CD4-positive, alpha-beta T cell treated with Interleukin-10 for 1 hour (primary cell): ENCODE measurements at places on chromosomes 1 and 21.
A peak's percentile ranks its signal among the peaks of the same experiment; 100 is the strongest.

DNA sequence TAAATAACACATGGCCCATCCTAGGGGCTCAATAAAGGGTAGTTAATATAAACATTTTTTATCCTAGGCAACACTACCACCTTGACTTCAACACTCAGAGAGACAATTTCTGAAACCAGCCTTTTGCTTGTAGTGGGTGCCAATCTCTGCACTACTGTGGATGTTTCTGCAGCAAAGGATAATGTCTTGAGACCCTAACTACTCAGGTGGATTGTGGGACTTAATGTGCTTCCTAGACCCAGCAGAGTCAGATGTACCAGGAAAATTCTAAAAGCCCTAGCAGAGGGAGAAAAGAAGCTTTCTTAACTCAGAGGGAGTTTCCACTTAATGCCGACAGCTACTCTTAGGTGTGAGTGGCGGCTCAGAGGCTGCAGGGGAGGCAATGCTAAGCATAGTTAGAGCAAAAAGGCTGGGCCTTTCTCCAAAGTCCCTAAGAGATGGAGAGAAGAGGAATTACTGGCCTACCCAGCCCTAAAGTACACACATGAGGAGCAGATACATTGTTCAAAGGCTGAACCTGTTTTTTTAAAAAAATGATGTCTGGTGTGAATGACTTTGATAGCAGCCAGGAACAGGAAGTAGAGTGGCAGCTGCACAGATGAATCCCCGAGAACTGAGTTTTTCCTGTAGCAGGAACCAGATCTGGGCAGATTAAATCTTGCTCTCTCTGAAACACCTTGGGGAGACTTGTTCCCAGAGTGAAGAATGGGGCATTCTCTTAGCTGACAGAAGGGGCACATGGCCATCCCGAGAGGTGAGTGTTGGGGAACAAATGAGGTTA is 33.5 kb upstream of the ABCD3 start:
- peak; percentile 7 for DNase-seq

GRCh38 chr1:8438489-8438888 is 120.6 kb downstream of the SLC45A1 start:
- DNase-seq = no peak

DNA sequence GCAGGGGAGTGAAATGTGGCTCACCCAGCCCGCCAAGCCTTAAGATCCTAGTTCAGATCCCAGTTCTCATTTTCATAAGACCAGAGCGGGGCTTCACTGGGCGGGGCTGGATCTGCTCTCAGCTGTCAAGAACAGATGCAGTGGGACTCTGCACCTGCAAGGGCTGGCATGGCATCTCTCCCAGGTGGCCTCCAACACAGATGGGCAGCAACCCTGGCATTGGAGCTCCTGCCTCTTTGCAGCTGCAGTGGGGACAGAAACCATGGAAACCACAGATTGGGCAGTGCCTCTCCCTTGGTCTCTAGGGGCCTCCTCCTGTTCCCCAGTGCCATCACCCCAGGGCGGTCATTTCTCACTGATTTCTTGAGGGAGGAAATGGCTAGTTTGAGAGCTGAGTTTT is 267.7 kb downstream of the PRDM2 start:
- no peak for DNase-seq

GRCh38 chr1:22248746-22249145 is 105.8 kb upstream of the WNT4 start:
- DNase-seq = no peak

DNA sequence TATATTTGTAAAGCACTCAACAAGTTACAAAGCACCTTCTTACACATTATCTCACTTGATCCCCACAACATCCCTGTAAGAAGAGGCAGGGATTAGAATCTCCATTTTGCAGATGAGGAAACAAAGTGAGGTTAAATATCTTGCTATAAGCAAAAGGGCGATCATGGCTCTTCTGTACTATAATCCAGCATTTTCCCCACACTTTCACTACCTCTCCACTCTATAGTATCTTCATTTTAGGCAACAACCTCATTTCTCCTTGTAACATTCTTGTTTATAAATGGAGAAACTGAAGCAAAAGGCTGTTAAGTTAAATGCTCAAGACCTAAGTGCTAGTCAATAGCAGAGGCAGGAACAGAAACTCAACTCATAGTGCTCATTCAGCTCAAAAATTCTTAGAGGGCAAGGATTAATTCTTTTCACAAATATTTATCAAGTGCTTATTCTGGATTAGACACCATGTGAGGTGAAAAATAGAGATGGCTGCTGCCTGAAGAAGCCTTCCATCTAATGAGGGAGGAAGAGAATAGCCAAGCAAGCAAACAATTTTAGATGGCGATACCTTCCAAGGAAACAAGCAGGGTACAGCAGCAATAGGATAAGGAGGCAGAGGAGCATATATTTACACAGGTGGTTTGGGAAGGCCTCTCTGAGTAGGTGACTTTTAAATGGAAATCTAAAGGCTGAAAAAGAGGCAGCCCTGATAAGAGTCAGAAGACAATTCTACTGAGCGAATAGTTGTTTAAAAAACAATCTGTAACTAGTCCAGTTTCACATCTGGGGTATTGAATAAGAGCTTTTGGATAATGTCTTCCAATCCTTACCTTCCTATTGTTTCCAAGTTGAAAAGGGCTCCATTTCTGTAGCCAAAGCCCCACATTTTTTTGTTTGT is 3.5 kb downstream of the ERRFI1 start:
- DNase-seq = no peak

DNA sequence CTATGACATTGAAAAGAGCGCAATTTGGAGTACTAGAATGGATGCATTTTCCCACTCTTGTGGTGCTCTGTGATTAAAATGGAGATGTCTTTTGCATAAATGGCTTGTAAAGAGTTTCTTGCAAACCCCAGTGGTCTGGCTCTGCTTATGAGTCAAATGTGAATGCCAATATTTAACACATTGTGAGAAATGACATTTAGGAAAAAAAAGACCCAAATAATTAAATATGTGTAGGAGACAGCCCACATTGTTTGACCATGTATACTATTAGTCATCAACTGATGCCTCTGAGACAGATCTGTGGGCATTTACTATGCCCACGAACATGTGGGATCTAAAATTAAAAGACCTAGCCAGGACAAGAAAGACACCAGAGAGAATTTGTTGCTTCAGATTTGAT is 22.2 kb upstream of the RUNX1 start:
- DNase-seq = no peak

GRCh38 chr21:32389337-32390015 is 3.3 kb downstream of the URB1 start:
- DNase-seq = no peak

DNA sequence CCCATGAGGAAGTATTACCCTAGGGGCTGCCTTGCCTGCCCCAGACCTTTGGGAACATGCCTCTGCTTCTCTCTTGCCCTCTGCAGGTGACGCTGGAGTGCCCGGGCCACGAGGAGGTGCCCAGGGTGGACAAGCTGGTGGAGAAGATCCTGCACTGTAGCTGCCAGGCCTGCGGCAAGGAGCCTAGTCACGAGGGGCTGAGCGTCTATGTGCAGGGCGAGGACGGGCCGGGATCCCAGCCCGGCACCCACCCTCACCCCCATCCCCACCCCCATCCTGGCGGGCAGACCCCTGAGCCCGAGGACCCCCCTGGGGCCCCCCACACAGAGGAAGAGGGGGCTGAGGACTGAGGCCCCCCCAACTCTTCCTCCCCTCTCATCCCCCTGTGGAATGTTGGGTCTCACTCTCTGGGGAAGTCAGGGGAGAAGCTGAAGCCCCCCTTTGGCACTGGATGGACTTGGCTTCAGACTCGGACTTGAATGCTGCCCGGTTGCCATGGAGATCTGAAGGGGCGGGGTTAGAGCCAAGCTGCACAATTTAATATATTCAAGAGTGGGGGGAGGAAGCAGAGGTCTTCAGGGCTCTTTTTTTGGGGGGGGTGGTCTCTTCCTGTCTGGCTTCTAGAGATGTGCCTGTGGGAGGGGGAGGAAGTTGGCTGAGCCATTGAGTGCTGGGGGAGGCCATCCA is 7.8 kb upstream of the HTR6 start:
- no peak for DNase-seq

- no peak for DNase-seq
These were observed 717.5 kb downstream of the RWDD3 start for GRCh38 chr1:95951371-95952102.

DNA sequence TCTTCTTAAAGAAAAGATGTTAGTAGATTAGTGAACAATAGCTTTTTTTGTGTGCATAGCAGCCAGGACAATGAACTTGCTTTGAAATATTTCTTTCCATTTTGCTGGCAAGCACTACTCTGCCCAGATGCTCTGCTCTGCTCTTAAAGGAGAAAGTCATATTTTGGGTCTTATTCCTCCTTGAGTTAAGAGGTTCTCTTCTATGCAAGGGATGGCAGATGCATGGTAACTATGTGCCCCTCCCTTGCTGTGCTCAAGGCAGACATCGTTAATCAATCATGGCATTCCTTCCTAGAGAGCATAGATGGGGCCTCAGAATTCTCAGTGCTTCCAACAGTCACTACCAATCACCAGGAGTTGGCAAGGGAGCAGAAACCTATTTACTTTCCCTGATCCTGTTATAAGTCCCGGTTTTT is 27.6 kb downstream of the NIPAL3 start:
- DNase-seq = no peak

DNA sequence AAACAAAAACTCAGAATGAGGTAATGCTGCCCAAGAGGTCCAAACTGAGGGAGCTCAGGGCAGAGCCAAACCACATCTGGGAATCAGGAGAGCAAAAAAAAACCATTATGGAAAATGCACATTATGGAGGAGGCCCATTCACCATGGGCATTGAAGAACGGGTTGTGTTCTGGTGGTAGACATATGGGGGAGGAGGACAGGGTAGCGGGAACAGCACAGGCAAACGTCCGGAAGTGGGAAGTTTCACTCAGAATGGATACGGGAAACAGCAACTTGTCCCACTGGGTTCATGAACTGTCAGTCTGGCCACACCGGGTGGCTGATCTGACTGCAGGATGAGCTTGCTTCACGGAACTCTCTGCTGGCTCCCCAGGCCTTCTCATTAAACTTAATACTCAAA is 139.7 kb downstream of the RRAGC start:
- no peak for DNase-seq

DNA sequence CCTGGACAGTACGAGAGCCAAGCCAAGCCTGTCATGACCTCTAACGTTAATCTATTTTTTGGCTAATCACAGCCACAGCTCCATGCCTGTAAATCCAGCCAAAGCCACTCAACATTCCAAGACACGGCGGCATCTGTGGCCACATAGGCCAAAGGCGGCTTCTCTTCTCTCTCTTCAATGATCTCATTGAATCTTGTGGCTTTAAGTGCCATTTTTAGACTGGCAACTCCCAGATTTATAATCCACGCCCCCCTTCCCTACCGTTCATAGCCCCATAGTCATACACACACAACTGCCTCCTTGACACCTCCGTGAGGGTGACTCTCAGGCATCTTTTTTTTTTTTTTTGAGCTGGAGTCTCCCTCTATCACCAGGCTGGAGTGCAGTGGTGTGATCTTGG is 5.7 kb upstream of the SELENON start:
- DNase-seq = no peak

DNA sequence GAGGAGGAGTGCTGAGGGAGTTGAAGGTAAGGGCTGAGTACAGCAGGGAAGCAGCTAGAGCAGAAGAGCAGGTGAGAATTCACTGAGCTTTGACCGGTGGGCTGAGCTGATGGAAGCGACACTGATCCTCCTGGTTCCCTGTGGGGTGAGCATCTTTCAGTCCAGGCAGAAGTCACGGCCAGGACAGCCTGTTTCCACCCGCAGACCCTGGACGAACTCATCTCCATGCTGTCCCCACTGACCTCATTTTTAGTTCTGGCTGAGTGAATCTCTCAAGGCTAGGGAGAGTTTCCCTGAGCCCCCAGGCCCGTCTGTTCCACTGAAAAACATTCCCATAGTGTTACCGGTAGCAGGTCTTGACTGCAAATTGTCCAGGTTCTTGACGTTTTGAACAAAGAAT is 31.5 kb downstream of the FAM163A start:
- no peak for DNase-seq

- no peak for DNase-seq
These were observed 181.6 kb downstream of the KIF26B start for GRCh38 chr1:245336149-245336983.

- DNase-seq = peak; percentile 85
These were observed 46.4 kb upstream of the NBL1 start for GRCh38 chr1:19597496-19598309.

- no peak for DNase-seq
These were observed 54.8 kb downstream of the NPHP4 start for GRCh38 chr1:5937373-5937857.

GRCh38 chr1:216710055-216710454 is 13.2 kb downstream of the ESRRG start:
- no peak for DNase-seq

DNA sequence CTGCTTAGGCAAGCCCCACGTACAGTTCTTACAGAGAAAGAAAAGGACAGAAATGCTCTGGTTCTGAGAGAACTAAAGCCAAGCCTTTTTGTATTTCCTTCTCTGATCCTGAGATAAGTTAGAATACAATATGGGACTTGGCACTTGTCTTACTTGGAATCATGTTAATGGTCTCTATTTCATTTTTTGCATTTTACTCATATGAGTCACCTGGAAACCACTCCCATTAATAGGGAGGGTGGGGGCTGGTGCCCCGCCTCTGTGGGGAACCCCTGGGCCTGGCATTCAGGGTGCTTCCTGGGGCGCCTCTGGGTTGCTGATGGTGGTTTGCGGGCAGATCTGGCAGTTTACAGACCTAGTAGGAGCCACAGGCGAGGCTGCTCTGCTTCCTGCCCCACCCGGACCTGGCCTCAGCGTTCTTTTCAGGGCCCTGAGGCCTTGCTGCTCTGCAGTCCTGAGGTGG is 26.7 kb downstream of the TSPAN2 start:
- DNase-seq = peak; percentile 96

DNA sequence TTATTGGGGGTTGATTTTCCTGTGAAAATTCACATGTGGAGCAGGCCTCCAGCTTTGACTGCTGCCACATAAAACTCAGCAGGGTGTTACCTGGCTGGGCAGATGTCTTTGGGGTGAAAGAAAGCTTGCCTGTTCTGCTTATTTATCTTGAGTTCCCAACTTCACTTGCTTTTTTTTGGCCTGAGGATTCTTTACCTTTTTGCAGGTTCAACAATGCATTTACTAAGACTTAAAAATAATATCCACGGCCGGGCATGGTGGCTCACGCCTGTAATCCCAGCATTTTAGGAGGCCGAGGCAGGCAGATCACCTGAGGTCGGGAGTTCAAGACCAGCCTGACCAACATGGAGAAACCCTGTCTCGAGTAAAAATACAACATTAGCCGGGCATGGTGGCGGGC is 509.1 kb downstream of the KIF26B start:
- no peak for DNase-seq
